Cardiac muscle cell (in vitro differentiated cells and primary cell): ENCODE measurements at places on chromosomes 16 and 17.

GRCh38 chr17:7466639-7467341 lies 12.6 kb downstream of the ZBTB4 start:
- DNase-seq: peak; percentile 73

DNA sequence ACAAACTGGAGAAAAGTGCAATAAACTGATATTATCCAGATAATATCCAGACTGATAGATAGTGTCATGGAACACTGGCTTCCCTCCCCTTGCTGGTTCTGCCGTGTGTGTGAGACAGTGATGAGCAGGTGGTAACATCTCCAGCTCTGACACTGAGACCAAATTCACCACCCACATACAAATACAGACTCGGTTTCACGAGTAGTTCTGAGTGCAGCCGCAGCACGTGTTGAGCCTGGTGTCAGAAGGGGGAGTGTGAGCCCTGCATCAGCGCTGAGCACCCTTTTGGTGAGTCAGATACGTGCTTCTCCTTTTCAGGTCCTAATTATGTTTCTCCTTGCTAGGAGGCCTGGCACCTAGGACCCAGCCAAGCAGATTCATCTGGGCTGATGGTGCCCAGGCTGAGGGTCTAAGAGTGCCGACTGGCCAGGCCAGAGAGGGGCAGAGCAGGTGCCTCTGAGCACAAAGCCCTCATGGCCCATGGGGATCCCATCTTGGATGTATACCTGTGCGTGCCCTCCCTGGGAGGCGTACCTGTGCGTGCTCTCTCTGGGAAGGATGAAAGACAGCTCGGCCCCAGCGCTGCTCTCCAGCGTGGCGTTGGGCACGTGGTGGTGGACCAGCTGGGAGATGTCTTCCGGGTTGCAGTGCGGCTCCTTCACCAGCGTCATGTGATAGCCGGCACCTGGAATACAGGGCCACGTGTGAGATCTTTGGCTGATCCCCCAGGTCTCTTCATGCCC lies 27.3 kb upstream of the RNPS1 start:
- no peak for DNase-seq

DNA sequence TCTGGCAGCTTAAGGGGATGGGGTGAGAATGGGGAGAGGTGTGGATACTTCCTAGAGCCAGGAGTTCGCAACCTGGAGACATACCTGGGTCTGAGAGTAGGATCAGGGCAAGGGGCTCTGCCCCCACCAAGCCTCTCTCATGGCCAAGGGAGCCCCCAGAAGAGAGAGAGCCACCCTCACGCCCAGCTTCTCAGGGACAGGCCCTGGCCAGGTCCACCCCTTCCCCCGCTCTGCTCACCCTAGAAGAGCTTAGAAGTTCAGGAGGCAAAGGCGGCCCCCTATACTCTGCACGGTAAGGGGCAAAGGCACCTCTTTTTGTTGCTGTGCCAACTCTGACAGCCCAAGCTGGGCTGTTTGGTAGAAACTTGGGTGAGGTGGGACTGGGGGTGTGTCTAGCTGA lies 69.3 kb upstream of the TMEM97 start:
- DNase-seq: no peak

GRCh38 chr17:41782142-41782541 lies 4.4 kb downstream of the JUP start:
- DNase-seq: no peak

DNA sequence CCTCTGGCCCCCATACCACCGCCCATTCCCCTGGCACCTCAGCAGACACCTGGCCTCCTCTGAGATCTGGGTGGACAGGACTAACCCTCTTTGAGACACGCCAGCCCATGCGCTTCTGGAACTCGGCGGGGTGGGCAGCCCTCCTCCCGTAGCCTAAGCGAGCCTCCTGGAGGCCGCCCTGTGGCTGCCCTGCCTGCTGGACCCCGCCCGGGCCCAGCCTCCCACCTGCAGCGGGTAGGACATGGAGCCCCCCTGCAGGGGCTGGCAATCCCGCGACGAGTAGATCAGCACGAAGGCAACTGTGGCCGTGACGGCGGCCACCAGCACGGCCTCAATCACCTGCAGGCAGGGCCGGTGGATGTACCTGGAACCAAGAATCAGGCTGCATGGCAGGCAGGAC lies 8.2 kb upstream of the CCDC154 start:
- no peak for DNase-seq

DNA sequence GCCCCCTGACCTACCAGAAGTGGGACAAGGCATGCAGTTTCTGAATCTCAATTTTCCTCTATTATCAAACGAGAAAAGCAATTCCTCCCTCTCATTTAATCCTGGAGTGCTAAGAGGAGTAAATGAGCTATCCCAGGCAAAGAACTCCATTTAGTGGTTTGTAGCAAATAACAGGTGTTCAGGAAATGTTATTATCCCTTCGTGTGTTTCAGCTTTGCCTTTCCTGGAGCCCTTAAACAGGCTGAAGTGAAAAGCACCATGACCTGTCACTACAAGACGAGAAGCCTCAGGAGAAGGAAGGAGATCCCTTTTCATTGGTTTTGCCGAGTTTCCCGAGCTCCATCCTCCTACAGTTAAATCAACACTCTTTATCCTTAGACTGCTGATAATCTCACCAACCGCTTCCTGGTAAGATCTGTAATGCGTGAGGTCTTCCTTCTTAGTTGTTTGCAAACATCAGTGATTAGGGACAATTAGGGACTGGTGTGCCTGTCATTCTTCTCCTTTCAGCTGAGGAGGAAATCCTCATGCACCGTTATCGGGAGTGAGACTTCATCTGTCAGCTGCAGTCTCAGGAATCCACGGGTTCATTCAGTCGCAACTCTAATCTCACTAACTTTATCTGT lies 30.8 kb upstream of the MYOCD start:
- DNase-seq: peak; percentile 46

DNA sequence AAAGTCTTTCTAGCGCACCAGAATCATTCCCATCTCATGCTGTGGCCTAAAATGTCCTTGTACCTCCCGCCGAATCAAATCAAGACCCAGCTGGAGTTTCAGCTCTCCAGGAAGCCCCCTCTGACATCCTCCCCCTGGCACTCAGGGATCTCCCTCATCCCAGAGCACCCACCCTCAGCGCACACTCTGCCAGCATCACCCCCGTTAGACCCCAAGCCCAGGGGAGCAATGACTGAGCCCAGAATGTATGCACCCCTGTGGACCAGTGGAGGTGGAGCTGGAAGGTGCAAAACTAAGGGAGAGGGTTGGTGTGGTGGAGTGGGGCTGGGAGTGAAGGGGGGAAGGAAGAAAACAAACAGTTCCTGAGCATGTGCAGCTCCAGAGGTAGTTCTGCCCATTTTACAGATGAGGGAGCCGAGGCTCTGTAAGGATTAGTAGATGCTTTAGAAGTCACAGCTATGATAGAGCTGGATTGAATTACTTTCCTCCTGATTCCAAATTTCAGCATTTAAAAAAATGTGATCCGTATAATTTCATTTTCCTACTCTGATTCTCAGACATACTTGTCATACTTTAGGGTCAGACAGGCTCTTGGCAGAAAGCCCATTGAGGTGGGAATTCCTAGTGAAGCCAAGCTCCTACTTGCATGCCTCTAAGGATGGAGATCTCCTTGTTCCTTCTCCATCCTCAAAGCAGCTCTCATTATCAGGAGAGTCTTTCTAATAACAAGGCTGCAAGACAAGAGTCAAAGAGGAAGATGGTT lies 242.7 kb downstream of the KATNIP start:
- DNase-seq: no peak

GRCh38 chr17:63966646-63967264 lies 6.0 kb downstream of the SCN4A start:
- DNase-seq: no peak

DNA sequence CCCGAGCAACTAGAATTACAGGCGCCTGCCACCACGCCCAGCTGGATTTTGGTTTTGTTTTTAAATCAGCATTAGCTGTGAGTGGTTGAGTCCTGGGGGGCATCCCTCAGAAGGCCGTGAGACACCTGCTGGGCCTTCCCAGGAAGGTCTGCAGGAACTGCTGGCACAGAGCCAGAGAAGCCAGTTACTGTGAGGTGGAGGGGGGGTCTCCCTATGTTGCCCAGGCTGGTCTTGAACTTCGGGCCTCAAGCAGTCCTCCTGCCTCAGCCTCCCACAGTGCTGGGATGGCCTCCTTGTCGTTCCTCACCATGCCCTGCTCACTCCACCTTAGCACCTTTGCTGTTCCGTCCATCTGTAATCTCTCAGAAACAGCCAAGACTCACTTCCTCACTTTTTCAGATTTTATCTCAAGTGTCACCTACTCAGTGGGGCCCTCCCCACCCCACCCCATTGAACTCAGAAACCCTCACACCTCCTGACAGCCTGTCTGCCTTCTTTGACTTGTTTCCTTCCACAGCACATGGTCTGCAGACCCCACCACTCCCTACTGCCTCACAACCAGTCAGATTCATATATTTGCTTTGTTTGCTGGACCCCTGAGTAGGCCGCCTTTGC lies 62.3 kb downstream of the WSB1 start:
- DNase-seq: no peak

GRCh38 chr16:14244196-14245010 lies 173.3 kb downstream of the MRTFB start:
- peak; percentile 52 for DNase-seq

- peak; percentile 50 for DNase-seq
These were observed 27.8 kb downstream of the BAHCC1 start for GRCh38 chr17:81422776-81423697.

- DNase-seq: no peak
These were observed 32.7 kb upstream of the CRHR1 start for GRCh38 chr17:45751466-45751865.

- no peak for DNase-seq
These were observed 138.0 kb upstream of the SDK2 start for GRCh38 chr17:73782231-73782630.

DNA sequence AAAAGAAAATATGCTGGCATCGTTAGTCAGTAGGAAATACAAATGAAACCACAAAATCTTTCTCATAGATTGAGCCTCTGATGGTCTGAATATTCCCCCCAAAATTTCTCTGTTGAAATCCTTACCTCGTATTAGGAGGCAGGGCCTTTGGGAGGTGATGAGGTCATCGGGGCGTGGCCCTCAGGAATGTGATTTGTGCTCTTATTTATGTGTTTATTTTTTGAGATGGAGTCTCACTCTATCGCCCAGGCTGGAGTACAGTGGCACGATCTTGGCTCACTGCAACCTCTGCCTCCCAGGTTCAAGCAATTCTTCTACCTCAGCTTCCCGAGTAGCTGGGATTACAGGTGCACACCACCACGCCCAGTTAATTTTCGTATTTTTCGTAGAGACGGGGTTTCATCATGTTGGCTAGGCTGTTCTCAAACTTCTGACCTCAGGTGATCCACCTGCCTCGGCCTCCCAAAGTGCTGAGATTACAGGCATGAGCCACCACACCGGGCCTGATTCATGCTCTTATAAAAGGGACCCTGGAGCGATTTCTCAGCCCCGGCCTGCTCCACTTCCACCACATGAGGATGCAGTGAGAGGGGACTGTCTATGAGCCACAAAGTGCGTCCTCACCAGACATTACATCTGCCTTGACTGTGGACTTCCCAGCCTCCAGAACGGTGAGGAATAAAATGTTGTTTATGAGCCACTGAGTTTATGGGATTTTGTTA lies 53.1 kb downstream of the DNAH17 start:
- DNase-seq: no peak

GRCh38 chr17:78075011-78075410 lies 53.5 kb downstream of the TMC6 start:
- no peak for DNase-seq

- DNase-seq: no peak
These were observed 2.8 kb upstream of the FUS start for GRCh38 chr16:31177136-31177535.

- peak; percentile 76 for DNase-seq
These were observed 19.0 kb upstream of the MON1B start for GRCh38 chr16:77171745-77172635.

DNA sequence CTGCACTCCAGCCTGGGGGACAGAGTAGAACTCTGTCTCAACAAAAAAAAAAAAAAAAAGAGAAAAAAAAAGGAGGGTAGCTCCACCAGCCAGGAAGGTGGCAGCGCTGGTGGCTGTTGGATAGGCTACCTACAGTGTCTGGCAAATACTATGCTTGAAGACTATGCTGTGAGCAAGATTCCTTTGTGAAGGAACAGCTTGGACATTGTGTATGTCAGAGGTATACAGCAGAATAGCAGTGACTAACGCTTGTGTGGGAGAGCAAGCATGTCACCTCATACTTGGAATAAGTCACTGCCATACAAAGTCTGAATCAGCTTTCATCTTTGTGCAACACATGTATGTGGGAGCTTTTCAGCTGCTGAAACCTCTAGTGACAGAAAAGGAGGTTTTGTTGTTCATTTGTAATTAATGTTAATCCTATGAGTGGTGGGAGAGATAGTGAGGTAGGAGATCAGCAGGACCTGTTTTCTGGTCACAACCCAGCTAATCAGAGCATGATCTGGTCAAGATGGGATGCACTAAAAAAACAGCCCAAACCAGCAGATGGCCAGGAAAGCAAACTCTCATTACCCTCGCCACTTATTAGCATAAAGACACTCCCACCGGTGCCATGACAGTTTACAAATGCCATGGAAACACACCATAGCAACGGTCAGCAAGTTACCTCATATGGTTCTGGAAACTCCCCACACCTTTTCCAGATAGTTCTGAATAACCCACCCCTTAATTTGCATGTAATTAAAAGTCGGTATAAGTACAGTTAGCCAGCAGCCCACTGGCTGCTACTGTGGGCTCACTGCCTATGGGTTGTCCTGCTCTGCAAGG lies 6.8 kb upstream of the ITGAD start:
- DNase-seq: peak; percentile 56

- DNase-seq: no peak
These were observed 78.3 kb upstream of the CIBAR2 start for GRCh38 chr16:85190572-85190971.

DNA sequence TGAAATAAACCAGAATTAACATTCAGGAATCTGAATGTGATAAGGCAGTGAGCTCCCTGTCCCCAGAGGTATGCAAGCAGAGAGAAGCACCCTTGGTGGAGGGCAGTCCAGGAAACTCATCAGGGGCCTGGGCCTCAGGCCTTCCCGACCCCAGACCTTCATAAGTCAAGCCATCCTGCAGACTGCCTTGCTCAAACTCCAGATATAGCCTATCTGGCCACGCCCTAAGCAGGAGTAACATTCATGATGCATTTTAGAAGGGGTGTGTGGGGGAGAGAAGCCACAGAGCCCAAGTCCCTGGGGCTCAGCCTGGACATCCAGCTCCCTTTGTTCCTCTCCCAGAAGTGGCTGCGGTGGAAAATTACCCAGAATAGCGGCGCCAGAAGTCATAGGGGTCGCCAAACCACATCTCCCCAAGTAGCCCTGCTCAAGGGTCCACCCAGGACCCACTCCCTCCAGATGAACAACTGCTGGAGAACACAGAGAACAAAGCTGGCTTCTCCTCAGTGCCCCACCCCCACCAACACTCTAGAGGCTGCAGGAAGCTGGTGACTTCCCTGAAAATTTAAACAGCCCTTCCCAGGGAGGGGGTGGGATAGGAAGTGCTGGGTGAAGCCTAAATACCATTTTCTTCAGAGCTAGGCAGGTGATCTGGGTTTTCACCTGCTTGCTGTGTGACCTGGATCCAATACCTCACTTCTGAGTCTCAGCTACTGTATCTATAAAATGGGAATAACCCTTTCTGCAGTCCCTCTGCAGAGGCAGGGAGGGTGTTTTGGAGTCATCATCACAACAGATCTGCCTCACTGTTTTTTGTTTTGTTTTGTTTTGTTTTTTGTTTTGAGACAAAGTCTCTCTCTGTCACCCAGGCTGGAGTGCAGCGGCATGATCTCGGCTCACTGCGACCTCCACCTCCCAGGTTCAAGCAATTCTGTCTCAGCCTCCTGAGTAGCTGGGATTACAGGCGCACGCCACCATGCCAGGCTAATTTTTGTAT lies 1.5 kb upstream of the SREBF1 start:
- DNase-seq: no peak

GRCh38 chr17:48333034-48333530 lies 96.9 kb downstream of the SKAP1 start:
- DNase-seq: no peak
